ENCODE measurements at places on chromosomes 13 and 19.

DNA sequence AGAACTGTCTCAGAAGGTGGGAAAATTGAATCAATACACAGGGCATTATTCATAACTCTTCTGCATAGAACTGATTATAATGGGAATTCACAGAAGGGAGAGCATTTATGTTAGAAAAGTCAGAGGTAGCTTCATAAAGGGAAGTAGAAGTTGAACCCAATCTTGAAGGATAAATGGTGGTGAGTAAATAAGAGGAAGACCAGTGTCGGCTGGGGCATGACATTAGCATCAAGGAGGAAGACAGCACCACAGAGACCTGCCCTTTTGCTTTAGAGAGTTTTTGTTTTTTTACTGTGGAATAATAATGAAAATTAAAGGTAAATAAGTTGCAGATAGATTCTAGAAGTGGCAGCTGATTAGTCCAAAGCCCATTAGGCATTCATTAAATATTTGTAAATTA, 21.9 kb downstream of the CDC16 start:
- DNase-seq: no peak

GRCh38 chr19:41427647-41428480, 690 bp upstream of the B3GNT8 start:
- DNase-seq: no peak

DNA sequence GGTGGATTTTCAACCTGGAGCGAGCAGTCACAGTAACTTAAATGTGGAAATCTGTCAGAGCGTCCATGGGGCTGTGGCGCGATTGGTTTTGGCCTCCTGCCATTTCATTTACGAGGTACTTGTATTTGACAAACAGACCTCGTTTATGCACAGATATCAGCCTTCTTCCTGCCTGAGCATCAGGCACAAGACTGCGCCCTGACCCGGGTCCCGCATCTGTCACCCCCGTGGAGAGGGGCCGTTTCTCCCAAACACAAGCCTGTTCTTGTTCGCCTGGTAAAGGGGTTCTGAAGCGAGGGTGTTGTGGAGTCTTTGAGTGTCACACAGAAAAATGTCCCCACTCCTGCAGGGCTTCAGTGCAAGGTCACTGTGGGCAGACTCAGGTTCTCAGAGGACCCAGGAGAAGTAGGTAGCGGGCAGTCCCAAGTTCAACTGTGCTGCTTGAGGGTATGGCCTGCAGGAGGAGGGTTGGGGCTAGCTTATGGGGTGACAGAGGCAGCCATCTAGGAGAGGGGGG, 202.3 kb downstream of the URI1 start:
- DNase-seq: no peak

- DNase-seq: no peak
These were observed 948.4 kb downstream of the TUBA3C start for GRCh38 chr13:18232994-18233782.

GRCh38 chr13:48873587-48873986, 102.1 kb upstream of the FNDC3A start:
- DNase-seq: no peak

Data from stimulated activated CD8-positive, alpha-beta memory T cell treated with anti-CD3 and anti-CD28 coated beads, Interleukin-15, amount 100 ng/mL, for 4 hours (primary cell).